SJSA1 (cell line): ENCODE measurements at places on chromosomes 3 and 15. TPM values are rescaled to one million over a fixed set of nuclear protein-coding genes. Genes with fewer than 3 reads are reported as not detected.

GRCh38 chr3:126998728-126999127 is 15.8 kb downstream of the PLXNA1 start:
- peaks cover 39% of the 10 kb centered on the region for H3K36me3 ChIP-seq
- no peak overlapping the region for H3K27ac ChIP-seq
- no peak overlapping the region for H3K4me3 ChIP-seq
- no peaks in the 10 kb centered on the region for H3K27me3 ChIP-seq

DNA sequence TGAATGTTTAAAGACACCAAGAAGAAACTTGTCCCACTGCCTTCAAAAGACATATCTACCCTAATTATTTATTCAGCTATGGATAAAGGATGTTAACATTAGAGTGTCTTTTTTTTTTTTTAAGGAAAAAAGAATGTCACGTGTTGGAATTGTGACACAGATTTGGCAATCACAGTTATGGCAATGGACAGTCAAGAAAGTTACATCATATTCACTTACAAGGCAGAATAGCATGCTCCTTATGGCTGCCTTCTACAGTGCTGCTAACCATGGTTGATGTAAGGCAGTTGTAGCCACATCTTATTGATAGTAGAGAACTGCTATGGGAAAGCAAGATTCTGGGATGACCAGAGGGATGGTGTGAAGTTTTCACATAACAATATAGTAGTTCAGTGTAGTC is 128.8 kb upstream of the ZBTB20 start:
- H3K27me3 ChIP-seq, result no peaks in the 10 kb centered on the region
- no peak overlapping the region for H3K4me3 ChIP-seq
- no peaks in the 10 kb centered on the region for H3K36me3 ChIP-seq
- no peaks in the 10 kb centered on the region for H3K4me1 ChIP-seq

GRCh38 chr15:89244574-89244903 is 760 bp downstream of the FANCI start:
- H3K4me3 ChIP-seq, result peak overlapping the region; percentile 62
- H3K4me1 ChIP-seq, result peaks cover 17% of the 10 kb centered on the region
- H3K27me3 ChIP-seq, result no peaks in the 10 kb centered on the region
- peaks cover 40% of the 10 kb centered on the region for H3K36me3 ChIP-seq
- DNase-seq, result no peak
- H3K27ac ChIP-seq, result peak overlapping the region; percentile 44

KCTD6 gene
- total RNA-seq, result 1.9 and 8.9 TPM in 2 replicates

GRCh38 chr3:39671116-39671515 is 138.3 kb upstream of the MYRIP start:
- no peaks in the 10 kb centered on the region for H3K36me3 ChIP-seq
- H3K4me3 ChIP-seq, result no peak overlapping the region
- H3K27ac ChIP-seq, result no peak overlapping the region
- DNase-seq, result no peak
- no peaks in the 10 kb centered on the region for H3K4me1 ChIP-seq

DNA sequence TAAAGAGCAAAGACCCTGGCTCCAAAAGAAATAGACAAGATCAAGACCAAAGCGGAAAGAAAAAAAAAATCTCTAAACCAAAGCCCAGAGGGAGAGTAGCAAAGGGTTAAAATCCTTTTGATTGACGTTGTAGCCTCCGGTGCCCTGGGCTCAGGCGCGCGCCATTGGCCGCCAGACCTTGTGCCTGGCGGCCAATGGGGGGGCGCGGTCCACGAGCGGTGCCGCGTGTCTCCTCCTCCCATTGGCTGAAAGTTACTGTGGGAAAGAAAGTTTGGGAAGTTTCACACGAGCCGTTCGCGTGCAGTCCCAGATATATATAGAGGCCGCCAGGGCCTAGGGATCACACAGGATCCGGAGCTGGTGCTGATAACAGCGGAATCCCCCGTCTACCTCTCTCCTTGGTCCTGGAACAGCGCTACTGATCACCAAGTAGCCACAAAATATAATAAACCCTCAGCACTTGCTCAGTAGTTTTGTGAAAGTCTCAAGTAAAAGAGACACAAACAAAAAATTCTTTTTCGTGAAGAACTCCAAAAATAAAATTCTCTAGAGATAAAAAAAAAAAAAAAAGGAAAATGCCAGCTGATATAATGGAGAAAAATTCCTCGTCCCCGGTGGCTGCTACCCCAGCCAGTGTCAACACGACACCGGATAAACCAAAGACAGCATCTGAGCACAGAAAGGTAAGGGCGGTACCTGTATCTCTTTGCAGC is at the start of gene HES1:
HES1 (plus strand) TSS at position 343 of the 713 bp plus-strand sequence; CDS start at position 576, 233 bp downstream.
- peak within 1 kb of the TSS; percentile 100 for H3K27ac ChIP-seq
- H3K36me3 ChIP-seq, result peaks cover 27% of the 10 kb centered on the region
- H3K4me3 ChIP-seq, result peak within 1 kb of the TSS; percentile 59
- peaks cover 58% of the 10 kb centered on the region for H3K4me1 ChIP-seq

SLC2A2 gene
- total RNA-seq, result not detected in 2 replicates

GRCh38 chr15:31341071-31341470 is 14.4 kb downstream of the KLF13 start:
- no peaks in the 10 kb centered on the region for H3K27me3 ChIP-seq
- H3K4me3 ChIP-seq, result no peak overlapping the region
- H3K36me3 ChIP-seq, result peaks cover 10% of the 10 kb centered on the region; the same call in 1 of the 2 replicates
- DNase-seq, result no peak

LINGO1 gene
- total RNA-seq, result not detected in 2 replicates

DNA sequence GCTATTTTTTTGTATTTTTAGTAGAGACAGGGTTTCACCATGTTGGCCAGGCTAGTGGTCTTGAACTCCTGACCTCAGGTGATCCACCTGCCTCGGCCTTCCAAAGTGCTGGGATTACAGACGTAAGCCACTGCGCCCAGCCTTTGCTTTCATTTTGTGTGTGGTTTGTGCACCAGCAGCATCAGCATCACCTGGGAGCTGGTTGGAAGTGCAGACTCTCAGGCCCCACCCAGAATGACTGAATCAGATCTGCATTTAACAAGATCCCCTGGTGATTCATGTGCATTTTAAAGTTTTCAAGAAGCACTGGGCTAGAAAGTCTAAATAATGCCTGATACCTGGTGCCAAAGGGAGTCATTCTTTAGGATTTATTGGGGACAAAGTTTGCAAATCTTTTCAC is 73.4 kb upstream of the BNIP2 start:
- no peaks in the 10 kb centered on the region for H3K4me1 ChIP-seq
- H3K27me3 ChIP-seq, result peaks cover 20% of the 10 kb centered on the region
- H3K4me3 ChIP-seq, result no peak overlapping the region
- no peak for DNase-seq
- H3K36me3 ChIP-seq, result no peaks in the 10 kb centered on the region
- H3K27ac ChIP-seq, result no peak overlapping the region

DNA sequence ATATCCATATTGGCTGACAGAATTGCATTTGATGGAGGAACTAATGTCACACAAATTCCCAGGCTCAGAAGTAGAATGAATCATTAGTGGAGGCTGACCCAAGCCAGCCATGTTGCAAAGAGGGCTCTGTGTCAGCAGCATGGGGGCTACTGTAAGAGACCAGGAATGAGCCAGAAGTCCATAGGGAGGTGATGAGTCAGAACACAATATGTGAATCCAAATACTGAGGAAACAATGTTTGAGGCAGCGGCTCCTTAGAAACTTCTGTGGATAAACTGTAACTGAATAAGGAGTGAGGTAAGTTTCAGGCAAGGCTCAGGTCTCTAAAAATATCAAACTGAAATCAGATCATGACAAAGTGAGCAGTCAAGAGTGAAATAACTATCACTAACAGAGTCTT is 170.7 kb downstream of the WDR72 start:
- no peak for DNase-seq
- H3K36me3 ChIP-seq, result no peaks in the 10 kb centered on the region
- H3K4me1 ChIP-seq, result no peaks in the 10 kb centered on the region
- H3K27me3 ChIP-seq, result no peaks in the 10 kb centered on the region

SPESP1 gene
- total RNA-seq, result not detected in 2 replicates

KY gene
- total RNA-seq, result 0.05 TPM in 1 of 2 replicates, not detected in the other

GRCh38 chr15:40906991-40907802 is 12.9 kb downstream of the VPS18 start:
- H3K27ac ChIP-seq, result no peak overlapping the region
- H3K4me3 ChIP-seq, result no peak overlapping the region
- H3K36me3 ChIP-seq, result peaks cover 36% of the 10 kb centered on the region
- DNase-seq, result no peak

DNA sequence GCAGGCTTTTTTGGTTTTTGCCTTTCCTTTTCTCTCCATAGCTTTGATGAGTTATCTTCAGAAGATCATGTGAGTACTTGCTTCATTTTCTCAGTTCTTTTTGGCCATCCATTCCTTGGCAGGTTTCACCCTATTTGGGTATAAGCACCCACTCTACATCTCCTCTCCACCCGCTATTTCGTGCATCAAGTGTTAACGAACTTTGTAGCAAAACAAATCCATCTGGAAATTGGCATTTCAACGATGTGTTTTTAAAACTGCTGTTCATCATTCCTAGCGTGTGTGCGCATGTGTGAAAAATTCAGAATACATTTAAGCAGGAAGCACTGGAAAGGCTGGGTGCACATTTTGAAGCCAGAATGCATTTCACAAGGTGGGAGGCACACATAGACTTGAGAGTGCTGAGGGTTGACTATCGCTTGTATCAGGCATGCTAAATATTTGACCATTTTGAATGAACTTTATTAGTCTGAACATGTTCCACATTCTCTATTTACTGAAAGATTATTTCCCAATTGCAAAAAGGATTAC is 89.7 kb upstream of the FHIT start:
- DNase-seq, result no peak
- no peaks in the 10 kb centered on the region for H3K36me3 ChIP-seq
- H3K4me1 ChIP-seq, result no peaks in the 10 kb centered on the region
- no peaks in the 10 kb centered on the region for H3K27me3 ChIP-seq
- H3K4me3 ChIP-seq, result no peak overlapping the region
- H3K27ac ChIP-seq, result no peak overlapping the region

MITF gene
- total RNA-seq, result 9.8 and 16.5 TPM in 2 replicates

ATP13A4 gene
- total RNA-seq, result not detected in 2 replicates

DNA sequence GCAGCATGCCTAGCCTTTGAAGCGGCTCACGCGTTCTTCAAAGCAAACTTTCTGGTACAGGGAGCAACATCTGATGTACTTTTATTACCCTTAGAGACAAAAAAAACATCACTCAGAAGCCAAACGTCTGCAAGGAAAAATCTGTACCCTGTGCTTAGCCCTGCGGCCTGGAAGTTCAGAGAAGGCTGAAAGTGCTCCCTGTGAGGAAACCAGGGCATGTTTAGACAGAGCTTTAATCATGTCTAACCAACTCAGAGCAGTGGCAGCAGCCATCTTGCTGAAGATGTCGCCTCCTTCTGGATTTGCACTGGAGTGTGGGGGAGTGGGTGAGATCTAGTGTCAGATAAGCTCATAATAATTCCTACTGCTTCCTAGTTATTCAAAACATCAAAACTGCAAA is 170.4 kb downstream of the P3H2 start:
- no peaks in the 10 kb centered on the region for H3K36me3 ChIP-seq
- no peak overlapping the region for H3K27ac ChIP-seq
- no peak overlapping the region for H3K4me3 ChIP-seq
- DNase-seq, result no peak

GRCh38 chr3:55189359-55189801 is 261.5 kb upstream of the LRTM1 start:
- DNase-seq, result peak; percentile 76
- H3K27me3 ChIP-seq, result no peaks in the 10 kb centered on the region
- H3K36me3 ChIP-seq, result no peaks in the 10 kb centered on the region
- H3K4me1 ChIP-seq, result peaks cover 51% of the 10 kb centered on the region

- DNase-seq, result no peak
- no peak overlapping the region for H3K4me3 ChIP-seq
- no peak overlapping the region for H3K27ac ChIP-seq
- H3K27me3 ChIP-seq, result no peaks in the 10 kb centered on the region
- no peaks in the 10 kb centered on the region for H3K4me1 ChIP-seq
Measured at GRCh38 chr15:45759936-45760335, 125.1 kb downstream of the SQOR start.

DNA sequence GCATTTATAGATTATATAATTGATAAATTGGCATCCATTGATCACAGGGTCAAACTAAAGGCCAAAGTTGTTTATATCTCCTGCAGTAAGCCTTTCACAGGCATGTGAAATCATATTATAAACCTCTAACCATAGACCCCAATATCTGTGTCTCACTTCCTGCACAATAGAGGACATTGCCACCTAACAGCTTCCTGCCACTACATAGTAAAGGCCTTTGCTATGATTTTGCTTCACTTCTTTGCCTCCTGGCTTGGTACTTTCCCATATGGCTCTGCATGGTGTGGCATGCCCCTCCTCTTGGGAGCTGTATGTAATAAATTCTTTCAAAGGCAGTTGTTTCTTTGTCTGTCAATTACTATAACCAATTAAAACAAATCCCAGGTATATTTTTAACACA is 20.4 kb downstream of the ZNF662 start:
- DNase-seq, result no peak
- no peaks in the 10 kb centered on the region for H3K36me3 ChIP-seq
- no peaks in the 10 kb centered on the region for H3K4me1 ChIP-seq
- no peaks in the 10 kb centered on the region for H3K27me3 ChIP-seq
- no peak overlapping the region for H3K4me3 ChIP-seq

DNA sequence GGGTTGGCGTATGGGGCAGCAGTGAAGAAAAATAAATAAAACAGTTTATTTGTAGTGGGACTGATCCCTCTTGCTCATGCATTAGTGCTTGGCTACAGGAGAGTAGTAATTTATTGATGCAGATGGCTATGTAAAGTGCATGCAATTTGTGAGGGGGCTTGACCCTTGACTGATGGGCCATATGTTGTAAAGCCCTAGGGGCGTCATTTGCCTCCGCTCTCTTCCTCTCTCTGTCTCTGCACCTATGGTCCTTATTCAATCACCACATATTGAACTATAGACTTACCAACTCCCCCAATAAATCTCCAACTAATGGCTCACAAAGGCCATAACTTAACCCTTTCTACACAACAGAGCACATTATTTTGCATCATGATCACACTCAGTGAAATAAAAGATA is 227.7 kb downstream of the ROBO2 start:
- H3K36me3 ChIP-seq, result no peaks in the 10 kb centered on the region
- no peak for DNase-seq
- H3K27me3 ChIP-seq, result no peaks in the 10 kb centered on the region
- no peaks in the 10 kb centered on the region for H3K4me1 ChIP-seq
- no peak overlapping the region for H3K27ac ChIP-seq

DNA sequence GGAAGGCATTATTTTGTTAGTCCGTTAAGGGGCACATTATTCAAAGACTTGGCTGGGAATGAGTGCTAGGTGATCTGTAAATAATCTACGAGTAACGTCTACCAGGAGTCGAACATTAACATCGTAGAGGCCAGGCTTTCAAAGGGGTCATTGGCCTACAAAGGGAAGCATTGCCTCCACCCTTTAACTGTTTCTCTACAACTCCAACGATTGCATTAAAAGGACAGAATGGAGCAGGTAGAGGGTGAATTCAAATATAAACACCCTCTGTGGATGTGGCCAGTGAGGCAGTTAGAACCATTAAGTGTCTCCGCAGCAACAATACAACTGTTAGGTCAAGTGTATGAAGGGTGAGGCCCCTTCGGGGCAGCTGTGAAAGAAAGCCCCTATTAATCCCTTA is 126.0 kb upstream of the LMOD3 start:
- no peaks in the 10 kb centered on the region for H3K36me3 ChIP-seq
- DNase-seq, result no peak
- H3K27ac ChIP-seq, result no peak overlapping the region
- no peaks in the 10 kb centered on the region for H3K27me3 ChIP-seq

- no peak overlapping the region for H3K4me3 ChIP-seq
- H3K27ac ChIP-seq, result no peak overlapping the region
- no peaks in the 10 kb centered on the region for H3K27me3 ChIP-seq
- peaks cover 11% of the 10 kb centered on the region for H3K4me1 ChIP-seq
- no peak for DNase-seq
Measured at GRCh38 chr3:48848816-48849515, 1.3 kb upstream of the PRKAR2A start.

CFAP100 gene
- not detected in 2 replicates for total RNA-seq

TLR9 gene
- not detected in 2 replicates for total RNA-seq

CHRM5 gene
- total RNA-seq, result 0.11 TPM in 1 of 2 replicates, not detected in the other

RETNLB gene
- not detected in 2 replicates for total RNA-seq
